ENCODE measurements at places on chromosomes 12 and 14. TPM values are rescaled to one million over a fixed set of nuclear protein-coding genes. Genes with fewer than 3 reads are reported as not detected.

- no peak for DNase-seq
Observed at GRCh38 chr14:35362911-35363374, 41.6 kb downstream of the NFKBIA start.

- DNase-seq, result peak; percentile 78
Observed at GRCh38 chr14:79730953-79731352, 480.4 kb downstream of the DIO2 start.

GRCh38 chr12:11827091-11828061, 177.9 kb downstream of the ETV6 start:
- no peak for DNase-seq

DNA sequence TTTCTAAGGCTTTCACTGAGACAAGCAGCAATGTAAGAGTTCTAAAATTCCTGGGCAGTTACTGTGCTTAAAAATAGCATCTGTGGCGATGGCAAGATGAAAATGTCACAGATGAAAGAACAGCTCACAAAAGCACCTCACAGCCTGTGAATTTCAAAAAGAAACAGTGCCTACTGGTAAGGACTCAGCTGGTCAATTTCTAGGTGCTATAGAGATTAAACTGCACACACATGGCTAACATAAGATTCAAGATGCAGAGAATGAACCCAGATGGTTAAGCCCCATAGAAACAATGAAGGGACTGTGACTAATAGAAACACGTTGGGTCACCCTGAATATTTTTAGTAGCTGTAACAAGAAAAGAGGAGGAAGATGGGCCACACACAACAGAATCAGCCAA, 12.0 kb upstream of the IL26 start:
- DNase-seq, result peak; percentile 28

DNA sequence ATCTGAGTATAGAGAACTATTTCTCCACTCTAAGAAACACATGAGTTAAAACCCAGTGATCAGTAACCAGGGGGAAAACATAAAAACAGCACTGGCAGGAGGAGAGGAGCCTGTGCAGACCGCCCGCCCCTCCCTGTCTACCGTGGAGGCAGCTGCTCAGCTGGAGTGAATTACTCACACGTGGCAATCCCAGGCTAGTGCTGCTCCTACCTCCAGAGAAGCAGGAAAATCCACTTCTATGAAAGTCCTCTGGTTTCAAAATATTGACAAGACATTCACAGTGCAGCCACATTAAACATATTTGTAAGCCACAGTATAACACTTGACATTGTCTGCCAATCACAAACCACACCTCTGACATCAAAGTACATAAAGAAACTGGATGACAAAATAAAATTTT, 16.7 kb downstream of the TMEM132D start:
- DNase-seq, result no peak

GRCh38 chr12:85504164-85504563, 224.1 kb downstream of the ALX1 start:
- DNase-seq, result no peak

The CCDC175 gene
- total RNA-seq, result not detected

- DNase-seq, result no peak
Observed at GRCh38 chr14:92615451-92615850, 101.9 kb downstream of the RIN3 start.

GRCh38 chr12:24582954-24583601, 365.8 kb downstream of the BCAT1 start:
- no peak for DNase-seq

The ISCA2 gene
- total RNA-seq, result 29.8 TPM

DNA sequence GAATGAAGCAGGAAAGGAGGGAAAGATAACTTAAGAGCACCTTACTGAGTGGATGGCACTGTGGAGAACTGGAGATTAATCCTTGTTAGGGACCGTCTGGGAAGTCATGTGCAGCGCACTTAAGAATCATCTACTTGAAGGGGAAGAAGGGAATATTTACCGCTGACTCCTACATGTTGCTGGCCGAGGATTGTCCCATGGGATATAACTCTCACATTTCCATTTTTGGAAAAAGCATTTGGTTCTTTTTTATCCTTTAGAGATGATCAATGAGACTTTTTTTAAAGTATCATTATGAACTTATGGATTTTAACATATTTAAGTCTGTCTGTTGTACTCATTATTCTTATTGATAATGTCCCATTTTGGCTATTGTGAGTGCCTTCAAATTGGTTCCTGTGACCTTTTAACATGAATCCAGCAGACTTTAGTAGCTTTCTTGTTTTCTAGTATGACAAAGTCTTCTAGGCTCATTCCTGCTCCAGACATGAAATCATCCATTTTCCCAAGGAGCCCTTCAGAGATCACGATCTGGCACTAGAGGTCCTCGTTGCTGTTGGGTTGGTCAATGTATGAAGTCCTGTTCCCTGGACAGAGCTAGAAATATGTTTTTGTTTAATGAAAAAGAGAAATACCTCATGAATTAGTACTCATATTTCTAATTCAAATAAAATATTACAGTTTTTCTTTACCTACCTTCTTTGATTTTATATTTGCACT, 20.2 kb upstream of the FAM234B start:
- DNase-seq, result peak; percentile 67

DNA sequence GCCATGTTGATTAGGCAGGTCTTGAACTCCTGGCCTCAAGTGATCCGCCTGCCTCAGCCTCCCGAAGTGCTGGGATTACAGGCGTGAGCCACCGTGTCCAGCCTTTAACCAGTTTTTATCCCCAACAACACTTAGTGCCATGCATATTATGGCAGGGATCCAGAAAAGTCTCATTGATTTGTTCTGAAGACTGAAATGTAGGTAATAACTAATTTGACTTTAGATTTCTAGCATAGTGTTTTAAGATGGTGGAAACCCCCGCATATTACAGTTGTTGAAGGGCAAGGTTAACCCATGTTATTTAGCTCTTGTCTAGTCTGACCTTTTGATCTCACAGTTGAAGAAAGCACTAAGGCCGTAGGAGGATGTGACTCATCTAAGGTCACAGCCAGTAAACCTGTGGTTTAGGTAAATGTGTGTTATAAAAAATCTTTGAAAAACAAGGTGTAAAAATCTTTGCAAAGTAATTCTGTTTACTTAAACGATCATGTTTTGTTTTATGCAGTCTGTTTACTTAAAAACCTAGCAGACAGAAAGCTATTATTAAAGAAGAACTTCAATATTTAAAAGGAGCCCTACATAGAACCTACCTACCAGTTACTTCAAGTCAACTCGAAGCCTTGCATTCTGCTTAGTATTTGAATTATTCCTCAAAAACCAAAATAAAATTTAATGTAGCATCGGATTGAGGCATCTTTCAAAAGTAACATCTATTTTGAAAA, 24.8 kb downstream of the BICDL1 start:
- peak; percentile 74 for DNase-seq

The FGF6 gene
- total RNA-seq, result not detected

DNA sequence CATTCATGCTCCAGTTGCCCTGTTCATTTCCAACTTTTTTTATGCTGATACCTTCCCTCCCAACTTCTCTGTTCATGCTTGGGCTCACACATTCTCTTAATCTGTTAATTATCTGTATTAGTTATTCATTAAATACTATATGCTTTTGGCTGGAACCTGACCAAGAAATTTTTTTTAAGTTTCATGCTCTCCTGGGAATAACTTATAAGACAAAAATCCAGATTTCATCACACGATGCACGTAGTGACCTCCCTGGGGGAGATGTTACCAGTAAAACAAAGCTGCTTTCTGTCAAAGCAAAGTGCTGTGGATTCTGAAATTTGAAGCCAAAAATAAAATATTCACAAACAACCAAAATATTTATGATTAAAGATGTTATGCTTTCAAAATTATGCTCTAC, 215.0 kb upstream of the USP15 start:
- DNase-seq, result no peak

- no peak for DNase-seq
Observed at GRCh38 chr12:60209933-60210332, 614.1 kb downstream of the SLC16A7 start.

The PAX9 gene
- 2.2 TPM for total RNA-seq

GRCh38 chr12:62654326-62655241, 188.0 kb downstream of the MON2 start:
- no peak for DNase-seq

The ADGRD1 gene
- total RNA-seq, result not detected

GRCh38 chr12:64590183-64590582, 20.1 kb upstream of the RASSF3 start:
- DNase-seq, result no peak

DNA sequence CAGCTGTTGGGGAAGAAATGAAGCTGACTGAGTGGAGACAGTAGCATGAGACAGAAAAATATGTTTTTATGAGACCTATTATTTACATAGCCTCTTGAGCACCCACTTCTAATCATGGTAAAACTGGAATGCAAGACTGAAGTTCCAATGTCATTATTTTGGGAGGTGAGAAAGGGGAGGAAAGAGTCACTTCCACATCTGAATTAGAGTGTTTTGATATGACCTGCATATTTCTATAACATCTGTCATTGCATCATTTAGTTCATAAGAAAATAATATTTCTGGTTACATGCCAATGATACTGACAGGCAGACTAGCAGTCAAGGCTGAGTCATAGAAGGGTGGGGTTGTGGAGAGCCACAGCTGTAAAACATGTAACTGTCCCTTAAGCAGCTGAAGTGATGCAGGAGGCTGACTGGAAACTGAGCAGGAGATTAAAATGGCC, 26.7 kb downstream of the NTN4 start:
- peak; percentile 70 for DNase-seq

The STYK1 gene
- 5.9 TPM for total RNA-seq

DNA sequence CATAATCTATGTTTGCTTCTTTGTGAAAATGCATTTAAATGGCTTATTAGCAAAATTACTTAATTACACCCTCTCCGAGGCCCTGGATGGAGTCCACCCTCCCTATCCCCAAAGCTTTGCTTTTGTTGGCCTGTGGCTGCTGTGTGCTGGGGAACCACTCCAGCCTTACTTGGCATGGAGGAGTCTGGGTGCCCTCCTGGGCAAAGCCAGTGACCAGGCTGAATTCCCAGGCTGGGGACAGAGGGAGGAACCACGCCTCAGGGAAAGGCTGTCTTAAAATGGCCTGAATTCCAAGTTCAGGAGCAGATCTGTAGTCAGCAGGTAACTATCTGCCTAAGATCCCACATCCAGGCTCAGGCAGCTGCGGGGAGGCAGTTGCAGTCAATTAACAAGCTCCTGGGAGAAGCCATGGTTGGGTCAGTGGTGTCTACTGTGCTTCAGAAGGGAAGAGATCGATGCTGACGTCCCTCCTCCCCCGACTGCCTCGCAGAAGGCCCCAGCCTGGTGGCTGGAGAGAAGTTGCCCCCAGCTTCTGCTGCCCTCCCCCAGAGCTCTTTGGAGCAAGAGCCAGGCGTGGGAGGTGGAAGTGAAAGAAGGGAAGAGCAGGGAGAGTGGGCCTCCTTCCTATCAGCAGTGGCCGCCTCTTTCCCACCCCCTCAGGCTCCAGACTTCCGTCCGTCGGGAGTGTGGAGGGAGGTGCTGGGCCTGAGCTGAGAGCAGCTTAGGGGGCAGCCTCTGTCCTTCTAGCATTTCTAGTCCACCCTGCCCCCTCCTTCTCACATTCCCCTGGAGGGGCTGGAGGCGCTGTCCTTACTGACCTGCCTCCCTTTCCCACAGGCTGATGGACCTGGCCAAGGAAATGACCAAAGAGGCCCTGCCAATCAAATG, 11.3 kb downstream of the VASH1 start:
- DNase-seq, result no peak

DNA sequence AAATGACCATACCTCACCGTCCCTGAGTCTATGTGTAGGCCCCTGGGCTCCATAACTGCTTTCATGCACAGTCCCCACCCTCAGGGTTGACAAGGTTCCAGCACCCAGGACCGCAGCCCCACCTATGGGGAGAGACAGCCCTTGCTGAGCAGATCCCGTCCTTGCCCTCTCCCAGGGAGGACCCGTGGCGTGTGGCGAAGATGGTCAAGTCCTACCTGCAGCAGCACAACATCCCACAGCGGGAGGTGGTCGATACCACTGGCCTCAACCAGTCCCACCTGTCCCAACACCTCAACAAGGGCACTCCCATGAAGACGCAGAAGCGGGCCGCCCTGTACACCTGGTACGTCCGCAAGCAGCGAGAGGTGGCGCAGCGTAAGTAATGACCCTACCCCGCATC, 10.3 kb downstream of the HNF1A start:
- no peak for DNase-seq

GRCh38 chr12:68113644-68114043, 45.9 kb downstream of the IFNG start:
- peak; percentile 12 for DNase-seq

All from M059J (cell line).